ENCODE measurements at places on chromosomes 13 and 19. TPM values are rescaled to one million over a fixed set of nuclear protein-coding genes. Genes with fewer than 3 reads are reported as not detected.

GRCh38 chr19:29617366-29618266, 11.5 kb downstream of the POP4 start:
- no peak for DNase-seq

GRCh38 chr13:106159295-106160195, 375.9 kb downstream of the EFNB2 start:
- DNase-seq, result no peak

DNA sequence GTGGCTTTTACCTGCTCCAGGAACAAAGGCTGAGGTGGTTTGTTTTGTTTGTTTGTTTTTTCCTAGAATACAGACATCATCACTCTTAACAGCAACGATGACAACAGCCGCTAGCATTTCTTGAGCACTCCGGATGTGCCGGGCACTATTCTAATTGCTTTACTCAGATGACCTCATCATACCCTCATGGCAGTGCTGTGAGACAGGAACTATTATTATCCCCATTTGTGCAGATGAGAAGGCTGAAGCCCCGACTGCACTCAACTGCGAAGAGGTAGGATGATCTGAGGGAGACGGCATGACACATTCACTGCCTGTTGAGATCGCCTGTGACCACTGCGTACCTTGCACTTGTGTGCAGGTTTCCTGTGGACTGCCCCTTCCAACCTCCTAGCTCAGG, 66.5 kb downstream of the CCDC70 start:
- DNase-seq, result no peak

DNA sequence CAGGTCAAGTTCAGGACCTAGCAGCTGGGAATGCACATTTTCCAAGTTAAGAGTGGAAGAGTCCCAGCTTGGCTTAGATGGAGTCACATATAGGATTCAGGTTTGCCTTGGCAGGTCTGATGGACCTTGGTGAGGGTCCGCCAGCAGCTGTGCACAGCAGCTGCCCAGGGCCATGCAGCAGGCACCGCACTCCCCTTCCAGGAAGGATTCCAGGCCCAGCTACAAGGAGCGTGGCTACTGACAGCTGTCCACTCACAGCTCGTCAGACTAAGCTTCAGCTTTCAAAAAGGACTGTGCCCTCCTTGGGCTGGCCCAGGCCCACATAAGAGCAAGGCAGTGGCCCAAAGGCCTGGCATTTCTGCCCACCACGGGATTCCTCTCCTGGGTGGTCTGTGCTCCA, 68.4 kb downstream of the ALOX5AP start:
- DNase-seq, result no peak

- no peak for DNase-seq
Measured at GRCh38 chr19:44587963-44588770, 25.2 kb upstream of the IGSF23 start.

GRCh38 chr13:24168392-24168750, 7.9 kb downstream of the SPATA13 start:
- no peak for DNase-seq

DNA sequence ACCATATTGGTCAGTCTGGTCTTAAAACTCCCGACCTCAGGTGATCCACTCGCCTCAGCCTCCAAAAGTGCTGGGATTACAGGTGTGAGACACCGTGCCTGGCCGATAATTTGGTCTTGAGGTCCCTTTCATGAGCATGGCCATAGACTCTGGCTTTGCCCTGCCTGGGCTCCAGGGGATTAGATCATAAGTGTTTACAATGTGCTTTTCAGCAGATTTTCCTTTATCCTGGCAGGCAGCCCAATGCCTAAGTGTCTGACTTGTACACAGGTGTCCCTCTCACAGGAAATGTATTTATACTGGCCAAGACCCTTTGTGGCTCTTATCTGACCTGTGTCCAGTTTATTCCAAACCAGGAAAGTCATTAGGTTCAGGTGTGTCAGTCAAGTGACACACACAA, 15.9 kb downstream of the BCAM start:
- DNase-seq, result no peak

- DNase-seq, result no peak
Measured at GRCh38 chr13:93172109-93172508, 54.5 kb upstream of the GPC6 start.

DNA sequence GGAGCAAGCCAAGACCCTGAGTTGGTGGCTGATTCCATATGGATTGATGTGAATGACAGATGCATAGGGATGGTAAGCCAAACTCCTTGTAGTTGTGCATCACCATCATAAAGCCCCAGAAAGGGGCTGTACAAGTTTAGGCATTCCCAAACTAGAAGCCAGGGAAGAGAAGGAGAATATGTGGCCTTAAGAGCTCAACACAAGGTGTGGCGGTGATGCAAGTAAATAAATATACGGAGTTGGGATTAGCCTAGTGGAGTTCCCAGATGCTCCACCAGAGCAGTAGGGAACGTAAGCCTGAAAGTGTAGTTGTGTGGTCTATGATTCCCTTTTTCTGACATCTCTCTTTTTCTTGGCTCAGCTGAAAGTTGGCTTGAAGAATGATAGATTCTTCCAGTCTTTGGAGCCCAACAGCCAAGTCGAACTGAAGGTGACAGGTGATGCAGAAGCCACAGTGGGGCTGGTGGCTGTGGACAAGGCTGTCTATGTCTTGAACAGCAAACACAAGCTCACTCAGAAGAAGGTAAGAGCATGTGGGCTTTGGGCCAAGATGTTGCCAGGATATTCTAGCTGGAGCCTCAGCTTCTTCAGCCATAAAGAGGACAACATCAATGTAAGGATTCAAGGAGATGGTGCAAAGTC, 30.1 kb downstream of the RDH8 start:
- DNase-seq, result no peak

Gene PRKCG
- 1.7 TPM for total RNA-seq

Gene C19orf85
- not detected for total RNA-seq

Gene ADGRE2
- 0.18 TPM for total RNA-seq
